ENCODE measurements at places on chromosomes 6 and 20. TPM values are rescaled to one million over a fixed set of nuclear protein-coding genes. Genes with fewer than 3 reads are reported as not detected.

COL12A1 gene
- 686 TPM for total RNA-seq

SLC17A1 gene
- not detected for total RNA-seq

DAAM2 gene
- total RNA-seq, result 1.9 TPM

HLA-F gene
- total RNA-seq, result 2.6 TPM

ZNF311 gene
- 1.9 TPM for total RNA-seq

TAB2 gene
- 14.8 TPM for total RNA-seq

MEP1A gene
- not detected for total RNA-seq

MYL9 gene
- 13.9 TPM for total RNA-seq

SYCP2 gene
- total RNA-seq, result 0.57 TPM

PSORS1C2 gene
- total RNA-seq, result not detected

COL9A3 gene
- 0.57 TPM for total RNA-seq

EPHA7 gene
- under 0.01 TPM for total RNA-seq

SAPCD1 gene
- total RNA-seq, result 0.28 TPM

FILIP1 gene
- total RNA-seq, result 0.14 TPM

CD83 gene
- total RNA-seq, result 0.92 TPM

DUSP15 gene
- total RNA-seq, result not detected

KCNK16 gene
- total RNA-seq, result not detected

HDAC2 gene
- 42.8 TPM for total RNA-seq

NOX3 gene
- not detected for total RNA-seq

OR2J3 gene
- not detected for total RNA-seq

CCN6 gene
- total RNA-seq, result not detected

C4A gene
- 11.3 TPM for total RNA-seq

FLRT3 gene
- 8.7 TPM for total RNA-seq

KCNQ5 gene
- 1.7 TPM for total RNA-seq

CNPY3 gene
- 21.9 TPM for total RNA-seq

NMBR gene
- total RNA-seq, result not detected

OXT gene
- 0.18 TPM for total RNA-seq

MACROD2 gene
- total RNA-seq, result 0.55 TPM

FOXF2 gene
- 3.8 TPM for total RNA-seq
